Pancreas (tissue), 10 donors: ENCODE measurements at places on chromosomes 4 and X.

- H3K27ac ChIP-seq, result no peak overlapping the region
- no peak for DNase-seq
- H3K36me3 ChIP-seq, result no peaks in the 10 kb centered on the region
- H3K4me1 ChIP-seq, result no peaks in the 10 kb centered on the region
- H3K4me3 ChIP-seq, result no peak overlapping the region
- no peaks in the 10 kb centered on the region for H3K27me3 ChIP-seq
Measured at GRCh38 chrX:56615282-56615681, 51.9 kb downstream of the UBQLN2 start.

- no peaks in the 10 kb centered on the region for H3K4me1 ChIP-seq
- DNase-seq, result no peak
- H3K27me3 ChIP-seq, result no peaks in the 10 kb centered on the region
- H3K4me3 ChIP-seq, result no peak overlapping the region
- no peak overlapping the region for H3K27ac ChIP-seq
- H3K36me3 ChIP-seq, result no peaks in the 10 kb centered on the region
Measured at GRCh38 chrX:83419030-83419792, 88.9 kb upstream of the POU3F4 start.

GRCh38 chr4:10079912-10080588 lies 36.5 kb downstream of the WDR1 start:
- no peaks in the 10 kb centered on the region for H3K4me1 ChIP-seq
- H3K36me3 ChIP-seq, result peaks cover 90% of the 10 kb centered on the region
- no peak overlapping the region for H3K27ac ChIP-seq
- no peaks in the 10 kb centered on the region for H3K27me3 ChIP-seq

- H3K36me3 ChIP-seq, result no peaks in the 10 kb centered on the region
- DNase-seq, result no peak
- H3K4me1 ChIP-seq, result no peaks in the 10 kb centered on the region
- no peak overlapping the region for H3K4me3 ChIP-seq
Measured at GRCh38 chr4:94841864-94842221, 84.1 kb downstream of the BMPR1B start.

DNA sequence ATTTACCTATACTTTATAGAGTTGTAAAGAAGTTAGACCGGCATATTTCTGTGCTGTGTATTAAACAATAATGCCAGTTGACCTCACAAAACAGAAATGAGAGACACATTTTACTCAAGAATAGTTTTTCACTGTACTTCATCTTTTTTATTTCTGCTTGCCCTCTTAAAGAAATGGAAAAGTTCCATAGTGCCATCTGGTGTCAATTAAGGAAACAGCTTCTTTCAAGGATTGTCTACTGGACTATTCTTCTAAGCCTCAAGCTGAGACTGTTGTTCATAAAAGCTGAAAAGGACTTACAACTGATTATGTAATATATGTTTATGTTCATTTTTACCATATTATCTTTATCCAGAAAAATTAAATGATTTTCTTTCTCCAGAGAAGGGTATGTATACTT lies 1523.7 kb downstream of the ARAP2 start:
- H3K4me3 ChIP-seq, result no peak overlapping the region
- no peaks in the 10 kb centered on the region for H3K27me3 ChIP-seq
- H3K36me3 ChIP-seq, result no peaks in the 10 kb centered on the region
- H3K27ac ChIP-seq, result no peak overlapping the region
- DNase-seq, result no peak

- H3K4me3 ChIP-seq, result no peak overlapping the region
- H3K27me3 ChIP-seq, result no peaks in the 10 kb centered on the region
- H3K27ac ChIP-seq, result no peak overlapping the region
- H3K4me1 ChIP-seq, result peaks cover 12% of the 10 kb centered on the region
Measured at GRCh38 chr4:41155194-41155830, 59.0 kb downstream of the APBB2 start.
